GDM1 (cell line): ENCODE measurements at places on chromosomes 3 and 15.

GRCh38 chr3:176939022-176939817, 258.1 kb downstream of the TBL1XR1 start:
- DNase-seq, result peak; percentile 32

DNA sequence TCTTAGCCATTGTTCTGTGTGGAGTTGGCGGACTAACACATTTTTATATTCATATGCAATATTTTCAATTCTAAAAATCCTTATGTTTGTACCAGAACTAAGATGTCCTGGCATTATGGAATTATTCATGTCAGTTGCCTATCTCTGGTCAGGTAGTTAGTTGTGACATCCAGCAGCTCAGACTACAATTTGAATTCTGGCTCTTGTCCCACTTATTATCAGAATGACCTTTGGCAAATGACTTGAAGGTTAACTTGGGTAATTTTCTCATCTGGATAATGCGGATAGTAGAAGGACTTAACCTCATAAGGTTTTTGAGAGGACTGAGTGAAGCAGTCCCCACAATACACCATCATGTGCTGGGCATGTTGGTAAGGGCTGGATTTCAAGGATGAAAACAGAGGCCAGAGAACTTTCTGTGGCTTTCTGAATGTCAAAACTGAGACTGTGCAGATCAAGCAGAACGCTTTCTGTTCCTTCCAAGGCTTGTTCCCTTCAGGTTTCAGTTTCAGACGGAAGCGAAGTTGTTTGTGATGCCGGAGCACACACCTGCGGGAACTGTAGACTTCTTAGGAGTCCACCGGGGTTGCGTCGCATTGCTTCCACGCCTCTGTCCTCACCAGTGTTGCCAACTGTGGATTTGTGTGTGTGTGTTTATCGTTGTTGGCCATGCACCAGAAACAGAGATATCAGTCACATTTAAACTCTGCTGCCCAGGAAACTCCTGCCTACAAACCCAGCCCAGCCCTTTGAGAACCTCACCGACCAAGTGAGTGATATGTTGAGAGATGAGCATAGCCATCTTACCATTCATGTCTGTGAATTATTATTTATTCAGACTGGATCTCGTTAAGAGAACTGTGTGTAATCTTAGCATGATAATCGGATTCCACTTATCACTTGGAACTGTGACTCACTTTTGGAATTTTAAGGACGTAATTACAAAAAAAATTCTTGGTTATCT, 76.0 kb downstream of the PTPRG start:
- no peak for DNase-seq

DNA sequence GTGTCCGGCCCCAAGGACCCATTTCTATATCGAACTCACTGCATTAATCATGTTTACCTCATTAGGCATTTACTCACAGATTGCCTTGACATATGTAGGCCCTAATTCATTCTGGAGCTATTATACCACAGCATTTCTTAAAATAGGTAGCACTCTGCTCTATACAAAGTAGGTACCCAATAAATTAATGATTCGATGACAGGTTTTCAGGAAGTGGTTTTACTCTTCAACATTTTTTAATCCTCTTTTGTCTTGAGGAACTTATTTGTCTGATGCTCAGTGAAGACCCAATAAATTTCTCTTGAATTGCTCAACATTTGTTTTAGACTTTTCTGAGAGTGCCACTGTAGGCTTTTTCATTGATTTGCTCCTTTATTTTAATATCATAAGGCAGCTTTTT, 12.1 kb downstream of the TGFBR2 start:
- no peak for DNase-seq

GRCh38 chr3:166248784-166249183, 411.6 kb upstream of the BCHE start:
- no peak for DNase-seq

DNA sequence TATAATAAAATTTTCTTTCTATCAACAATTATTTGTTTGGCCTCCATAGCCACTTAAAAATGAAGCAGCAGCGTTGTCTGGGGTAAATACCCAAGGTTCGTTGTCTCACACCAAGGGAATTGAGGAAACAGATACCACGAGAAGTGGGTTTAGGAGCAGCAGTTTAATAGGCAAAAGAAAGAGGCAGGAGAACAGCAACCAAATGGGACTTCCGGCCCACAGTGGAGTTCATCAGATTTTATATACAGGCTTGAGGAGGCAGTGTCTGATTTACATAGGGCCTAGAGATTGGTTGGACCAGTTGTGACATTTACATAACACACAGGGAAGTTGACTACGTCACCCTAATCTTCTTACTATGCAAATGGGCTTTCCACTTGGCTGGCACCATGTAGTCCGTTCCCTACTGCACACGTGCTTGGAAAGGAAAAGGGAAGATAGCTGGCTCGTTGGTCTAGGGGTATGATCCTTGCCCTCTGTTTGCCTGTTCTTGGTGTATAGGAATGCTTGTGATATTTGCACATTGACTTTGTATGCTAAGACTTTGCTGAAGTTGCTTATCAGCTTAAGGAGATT, 61.5 kb upstream of the SETMAR start:
- DNase-seq, result no peak

- no peak for DNase-seq
Measured at GRCh38 chr3:128763967-128764366, 38.0 kb downstream of the RAB7A start.

DNA sequence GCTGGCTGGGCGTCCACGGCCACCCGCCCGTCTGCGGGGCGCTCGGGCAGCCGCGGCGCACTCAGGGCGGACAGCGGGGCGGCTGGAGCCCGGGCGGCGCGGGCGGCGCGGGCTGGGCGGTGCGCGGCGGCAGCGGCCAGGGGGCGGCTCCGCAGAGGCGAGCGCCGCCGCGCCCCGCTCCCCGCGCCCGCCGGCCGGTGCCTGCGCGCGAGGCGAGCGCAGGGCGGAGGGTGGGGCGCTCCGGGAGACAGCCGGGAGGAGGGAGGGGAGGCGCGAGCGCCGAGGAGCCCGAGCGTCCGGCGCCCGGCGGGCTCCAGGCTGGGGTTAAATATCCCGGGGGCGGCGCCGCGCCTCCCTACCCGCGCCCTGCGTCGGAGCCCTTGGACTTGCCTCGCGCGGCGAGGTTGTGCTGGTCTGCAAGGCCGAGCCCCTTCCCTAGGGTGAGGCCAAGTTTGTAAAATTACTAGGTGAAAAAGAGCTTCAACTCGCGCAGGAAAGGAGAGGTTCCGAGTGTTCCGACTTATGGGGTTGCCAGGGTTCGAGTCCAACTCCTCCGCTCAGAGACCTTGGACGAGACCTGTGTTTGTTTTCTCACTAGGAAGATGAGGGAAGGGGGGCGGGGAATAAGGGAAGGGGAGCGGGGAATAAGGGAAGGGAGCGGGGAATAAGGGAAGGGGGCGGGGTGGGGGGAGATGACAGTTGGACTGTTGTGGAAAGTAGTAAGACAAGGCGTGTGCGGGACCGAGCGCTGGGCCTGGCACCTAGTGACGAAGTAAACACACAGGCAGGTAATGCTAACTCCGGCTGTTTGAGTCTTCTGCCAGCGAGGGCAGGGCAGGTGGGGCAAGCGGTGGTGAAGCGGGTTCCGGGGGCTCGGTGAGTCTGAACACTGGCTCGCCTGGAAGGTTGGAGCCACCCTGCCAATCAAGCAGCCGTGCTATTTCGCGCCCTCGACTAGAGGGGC, at the start of gene TNFAIP8L3:
TSS of gene TNFAIP8L3 (minus strand) at position 301 of the 964 bp plus-strand sequence. CDS start 311 bp downstream, outside the sequence.
- DNase-seq, result no peak

GRCh38 chr15:81165535-81165934, 31.1 kb upstream of the IL16 start:
- no peak for DNase-seq

DNA sequence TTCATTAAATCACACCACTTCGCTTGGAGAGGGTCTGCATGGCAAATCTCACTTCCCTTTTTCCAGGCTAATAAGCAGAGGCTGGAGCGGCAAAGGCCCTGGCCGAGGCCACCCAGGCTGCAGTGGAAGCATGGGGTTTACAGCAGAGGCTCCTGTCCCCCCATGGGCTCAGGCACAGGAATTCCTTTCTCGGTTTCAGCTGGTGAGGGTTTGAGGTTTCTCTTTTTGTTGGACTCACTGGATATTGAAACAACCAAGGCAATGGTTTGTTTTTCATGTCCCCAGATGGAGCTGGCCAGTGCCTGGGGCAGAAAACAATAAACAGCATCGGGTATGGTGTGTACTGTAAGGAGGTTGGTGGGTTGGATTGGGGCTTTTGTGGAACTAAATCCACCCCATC, 175.6 kb upstream of the RASGRP1 start:
- DNase-seq, result no peak

DNA sequence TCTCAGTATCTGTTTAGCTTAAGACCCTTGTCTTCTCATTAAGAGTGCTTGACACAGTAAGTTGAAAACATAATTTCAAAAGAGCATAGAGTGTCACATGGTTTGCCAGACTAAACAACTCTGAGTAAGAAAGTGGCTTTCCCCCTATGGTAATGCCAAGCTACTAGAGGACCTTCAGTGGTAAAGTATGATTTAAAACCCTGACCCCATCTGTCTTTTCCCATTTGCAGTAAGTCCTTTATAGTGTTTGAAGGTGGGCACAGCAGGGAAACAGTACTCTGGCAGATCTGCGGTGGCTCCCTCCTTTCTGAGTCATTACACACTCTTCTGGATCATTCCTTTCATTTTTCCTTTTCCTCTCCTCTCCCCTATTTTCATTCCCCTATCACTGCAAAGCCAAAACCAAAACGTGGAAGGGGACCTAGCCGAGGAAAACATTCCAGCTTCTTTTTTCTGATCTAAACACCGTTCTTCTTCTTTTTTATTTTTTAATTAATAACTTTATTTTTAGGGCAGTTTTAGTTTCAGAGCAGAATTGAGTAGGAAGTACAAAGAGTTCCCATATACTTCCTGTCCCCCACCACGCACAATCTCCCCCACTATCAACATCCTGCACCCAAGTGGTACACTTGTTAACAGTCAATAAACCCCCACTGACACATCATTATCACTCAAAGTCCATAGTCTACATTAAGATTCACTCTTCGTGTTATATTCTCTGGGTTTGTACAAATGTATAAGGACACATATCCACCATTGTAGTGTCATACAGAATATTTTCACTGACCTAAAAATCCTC, 74.7 kb downstream of the PPARG start:
- DNase-seq, result no peak

- DNase-seq, result no peak
Measured at GRCh38 chr3:138898708-138899107, 48.2 kb downstream of the FOXL2 start.

GRCh38 chr15:26628071-26628470, 144.8 kb downstream of the GABRB3 start:
- DNase-seq, result no peak

DNA sequence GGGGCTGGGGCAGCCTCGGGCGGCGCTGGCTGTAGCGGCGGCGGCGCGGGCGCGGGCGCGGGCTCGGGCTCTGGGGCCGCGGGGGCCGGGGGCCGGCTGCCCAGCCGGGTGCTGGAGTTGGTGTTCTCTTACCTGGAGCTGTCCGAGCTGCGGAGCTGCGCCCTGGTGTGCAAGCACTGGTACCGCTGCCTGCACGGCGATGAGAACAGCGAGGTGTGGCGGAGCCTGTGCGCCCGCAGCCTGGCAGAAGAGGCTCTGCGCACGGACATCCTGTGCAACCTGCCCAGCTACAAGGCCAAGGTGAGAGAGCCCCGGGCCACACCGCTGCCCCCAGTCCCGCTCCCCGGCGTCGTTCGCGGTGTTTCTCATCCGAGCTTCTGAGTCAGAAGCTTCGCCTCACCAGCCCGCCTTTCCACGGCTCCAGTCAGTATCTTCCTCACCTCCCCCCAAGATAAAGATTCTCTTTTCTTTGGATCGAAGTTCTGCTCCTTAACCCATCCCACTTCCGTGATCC, 600 bp downstream of the FBXO45 start:
- DNase-seq, result no peak

GRCh38 chr3:106821801-106822200, 555.4 kb upstream of the CCDC54 start:
- no peak for DNase-seq

- no peak for DNase-seq
Measured at GRCh38 chr3:52317208-52318000, 1.3 kb downstream of the DNAH1 start.

DNA sequence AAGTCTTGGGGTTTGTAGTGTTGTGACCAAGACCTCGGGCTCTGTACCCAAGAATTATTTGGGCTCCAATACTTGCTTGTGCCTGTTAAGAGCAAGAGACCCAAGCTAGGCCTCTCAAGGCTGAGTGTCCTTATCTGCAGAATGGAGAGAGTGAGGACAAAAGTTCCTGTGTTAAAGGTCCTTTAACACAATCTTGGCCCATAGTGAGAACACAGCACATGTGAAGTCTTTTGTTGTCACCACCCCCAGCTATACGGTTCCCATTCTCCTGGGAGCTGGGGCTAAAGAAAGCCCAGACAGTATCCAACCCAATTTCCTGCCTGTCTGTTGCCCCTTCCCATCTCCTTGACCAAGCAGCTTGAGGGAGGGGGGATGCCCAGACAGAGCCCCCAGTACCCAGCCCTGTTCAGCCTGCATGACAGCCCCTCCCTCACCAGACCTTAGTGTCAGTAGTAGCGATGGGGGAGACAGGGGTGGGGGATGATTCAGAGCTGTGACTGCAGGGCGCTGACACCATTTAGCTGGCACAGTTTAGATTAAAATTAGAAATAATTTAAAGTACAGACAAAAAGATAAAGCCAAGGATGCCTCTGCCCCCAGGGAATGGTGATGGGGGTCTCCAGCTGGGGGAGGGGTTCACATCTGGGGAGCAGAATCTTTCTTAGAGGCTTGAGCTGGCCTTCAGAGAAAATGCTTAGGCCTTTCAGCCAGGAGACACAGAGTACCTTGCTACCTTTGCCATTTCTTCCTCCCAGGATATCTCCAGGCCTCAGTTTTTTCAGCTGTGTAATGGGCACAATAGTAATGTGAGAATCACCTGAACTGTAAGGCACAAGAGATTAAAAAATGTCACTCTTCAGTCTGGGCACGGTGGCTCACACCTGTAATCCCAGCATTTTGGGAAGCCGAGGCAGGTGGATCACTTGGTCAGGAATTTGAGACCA, 2.7 kb downstream of the PRKCD start:
- DNase-seq, result no peak

DNA sequence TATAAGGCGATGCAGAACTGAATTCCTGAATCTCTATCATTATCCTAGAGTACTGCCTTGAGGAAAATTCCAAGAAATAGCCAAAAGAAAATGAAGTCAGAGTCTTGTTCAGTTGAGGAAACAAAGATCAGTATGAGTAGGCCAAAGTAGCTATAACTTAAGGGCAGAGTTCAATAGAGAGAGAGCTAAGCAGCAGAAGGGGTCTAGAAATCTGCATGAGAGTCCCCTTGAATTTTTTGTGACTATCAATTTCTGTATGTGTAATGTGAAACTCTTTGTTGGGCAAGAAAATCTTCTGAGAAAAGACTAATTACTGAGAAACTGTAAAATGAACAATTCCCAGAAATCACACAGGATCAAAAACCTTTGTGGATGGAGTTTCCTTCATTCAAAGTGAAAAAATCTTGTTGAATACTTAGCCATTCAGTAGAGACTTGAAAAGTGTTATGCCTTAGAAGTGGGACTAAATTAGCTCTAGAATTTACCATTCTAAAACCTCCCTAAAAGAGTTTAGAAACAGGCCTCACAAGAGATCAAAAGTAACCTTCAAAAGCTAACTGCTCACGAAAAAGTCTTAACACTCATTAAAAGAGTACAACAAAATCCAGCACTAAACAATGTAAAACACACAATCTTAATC, 43.1 kb upstream of the FNDC3B start:
- DNase-seq, result no peak
